Activated naive CD4-positive, alpha-beta T cell treated with anti-CD3 and anti-CD28 coated beads for 36 hours (primary cell): ENCODE measurements at places on chromosomes 16 and 17. TPM values are rescaled to one million over a fixed set of nuclear protein-coding genes. Genes with fewer than 3 reads are reported as not detected.

Gene IRX6
- total RNA-seq: not detected

Gene OR4D1
- total RNA-seq: 0.21 TPM

Gene LSM12
- total RNA-seq: 83.9 TPM

Gene KCNJ18
- not detected for total RNA-seq

Gene SLC2A4
- total RNA-seq: 0.37 TPM

Gene MYO18A
- total RNA-seq: 25.0 TPM

Gene SYCE1L
- total RNA-seq: 3.7 TPM

Gene NOMO2
- 54.6 TPM for total RNA-seq

Gene BCL6B
- total RNA-seq: 0.62 TPM

Gene KRT40
- not detected for total RNA-seq

Gene TEKT5
- total RNA-seq: 0.15 TPM

Gene TNP2
- total RNA-seq: not detected

Gene UTS2R
- total RNA-seq: not detected
